ENCODE measurements at places on chromosomes 3 and 15.

DNA sequence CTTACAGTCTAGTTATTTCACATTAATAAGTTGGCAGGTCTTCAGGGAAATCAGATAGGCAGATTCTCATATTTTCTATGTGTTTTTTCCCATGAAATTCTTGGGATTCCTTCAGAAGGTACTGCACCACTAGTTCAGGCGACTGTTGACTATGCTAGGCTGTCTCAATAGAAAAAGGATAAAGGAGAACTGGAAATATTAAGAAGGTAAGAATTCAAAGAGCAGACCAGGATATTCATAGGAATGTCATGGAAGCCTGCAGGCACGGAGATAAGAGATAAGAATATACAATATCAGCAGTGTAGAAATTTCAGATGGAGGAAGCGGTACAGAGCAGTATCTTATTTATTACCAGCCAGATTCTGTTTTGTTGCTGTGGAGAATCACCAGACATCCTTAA, 432.1 kb upstream of the MDFIC2 start:
- DNase-seq = no peak

DNA sequence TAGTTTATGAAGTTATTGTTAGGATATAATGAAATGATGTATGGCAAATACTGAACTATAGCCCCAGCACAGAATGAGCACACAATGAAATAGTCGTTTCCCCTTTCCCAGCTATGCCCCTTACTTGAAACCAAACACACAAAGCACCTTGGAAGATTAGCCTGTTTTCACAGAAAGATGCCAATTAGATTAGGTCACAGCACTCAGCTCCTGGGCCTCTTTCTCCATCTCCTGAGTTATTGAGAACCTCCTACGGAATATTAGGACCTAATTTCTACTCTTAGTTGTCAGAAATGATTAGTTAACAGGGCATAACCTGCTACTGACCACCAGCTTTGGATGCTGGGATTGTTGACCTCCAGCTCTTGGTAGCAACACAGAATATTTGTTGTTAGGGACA, 269.4 kb upstream of the ROPN1 start:
- no peak for DNase-seq

DNA sequence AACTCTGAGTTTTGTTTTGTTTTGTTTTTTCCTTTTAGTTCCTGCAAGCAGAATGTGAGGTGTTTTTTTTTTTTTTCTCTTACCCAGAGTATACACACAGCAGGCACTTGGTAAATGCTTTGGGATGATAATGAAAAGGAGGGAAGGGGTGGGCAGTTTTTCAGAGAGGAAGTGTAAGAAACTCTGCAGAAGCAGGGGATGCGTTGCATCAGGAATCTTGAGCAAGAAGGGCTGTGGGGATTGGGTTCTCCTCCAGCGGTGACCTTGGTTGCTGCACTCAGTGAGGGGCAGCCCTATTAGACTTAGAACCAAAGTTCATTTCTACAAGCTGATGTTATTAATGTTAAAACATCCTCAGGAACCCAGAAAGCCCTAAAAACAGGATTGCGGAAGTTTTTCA, 32.2 kb upstream of the TMEM158 start:
- no peak for DNase-seq

DNA sequence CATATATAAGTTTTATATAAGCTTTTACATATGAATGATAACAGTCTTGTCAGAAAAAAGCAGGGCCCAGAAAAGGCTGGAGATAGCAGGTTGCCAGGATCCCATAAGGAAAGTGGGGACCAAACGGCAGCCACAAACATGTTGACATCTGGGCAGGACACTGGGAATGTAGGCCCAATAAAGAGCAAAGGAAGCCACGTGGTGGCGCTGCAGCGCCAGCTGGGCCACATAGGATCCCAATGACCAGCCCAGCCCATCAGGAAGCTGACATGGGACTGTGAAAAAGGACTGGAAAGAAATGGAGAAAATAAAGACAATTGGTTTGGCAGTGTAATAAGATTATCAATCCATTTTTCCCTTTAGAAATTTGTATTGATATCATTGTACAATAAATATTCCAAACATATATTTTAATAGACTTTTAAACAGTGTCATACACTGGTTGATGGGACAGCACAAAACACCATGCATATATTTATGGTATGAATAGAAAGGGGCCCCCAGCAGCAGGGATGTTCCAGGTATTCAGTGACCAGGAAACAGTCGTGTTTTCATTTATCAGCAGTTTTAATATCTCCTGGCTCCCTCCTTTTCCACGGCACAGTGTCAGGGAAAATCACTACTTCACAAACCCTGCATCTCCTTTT, 89.0 kb upstream of the STRIT1 start:
- DNase-seq = no peak

DNA sequence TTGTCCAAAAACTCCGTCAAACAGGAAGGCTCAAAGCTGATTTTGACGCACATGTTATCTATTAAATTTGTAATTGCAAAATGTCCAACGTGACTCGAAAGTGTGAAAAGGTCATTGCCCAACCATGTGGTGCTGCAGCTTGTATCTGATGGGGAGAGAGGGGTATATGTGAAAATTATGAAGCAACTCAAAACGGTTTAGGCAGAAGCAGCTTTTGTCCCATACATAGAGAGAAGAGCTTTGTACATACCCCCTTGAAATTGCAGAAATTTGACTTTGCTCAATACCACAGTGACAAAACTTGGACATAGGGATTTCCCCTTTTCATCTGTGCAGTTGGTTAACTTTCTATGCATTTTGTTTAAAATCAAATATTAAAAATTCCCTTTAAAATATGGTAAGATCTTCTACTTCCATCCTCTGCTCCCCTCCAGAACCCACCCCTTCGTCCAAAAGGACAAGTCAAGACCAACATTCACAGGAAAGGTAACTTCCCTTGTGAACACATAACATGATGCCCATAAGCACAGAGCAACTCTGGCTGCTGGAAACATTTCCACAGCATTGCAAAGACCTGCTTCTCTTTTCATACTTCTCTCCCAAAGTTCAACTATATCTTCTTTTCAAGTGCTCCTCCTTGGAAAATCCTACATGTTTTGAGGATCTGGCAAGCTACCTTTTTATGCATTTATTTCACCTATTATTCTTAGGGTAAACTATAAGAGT, 253.7 kb upstream of the THBS1 start:
- no peak for DNase-seq

DNA sequence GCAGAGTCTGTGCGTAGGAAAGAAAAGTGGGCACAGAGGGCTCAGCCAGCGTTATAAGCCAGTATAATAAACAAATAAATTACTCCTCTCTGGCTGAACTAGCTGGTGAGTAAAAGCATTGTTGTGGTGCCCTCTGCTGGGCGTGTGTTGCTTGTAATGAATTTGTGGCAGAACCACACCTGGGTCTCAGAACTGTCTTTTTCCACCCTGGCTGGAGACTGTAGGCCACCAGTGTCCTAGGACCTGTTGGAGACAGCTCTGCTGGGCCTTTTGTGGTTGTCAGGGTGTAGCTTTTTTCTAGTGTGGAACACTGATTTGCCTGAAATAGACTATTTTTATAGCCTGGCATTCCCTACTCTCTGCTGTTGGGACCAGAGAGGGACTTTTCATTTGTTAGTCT, 130.5 kb upstream of the EIF1B start:
- DNase-seq = peak; percentile 48

- DNase-seq = no peak
Observed at GRCh38 chr3:142819179-142819578, 69.7 kb downstream of the PCOLCE2 start.

Data from stimulated activated naive CD4-positive, alpha-beta T cell treated with Interleukin-2 at 50 U/mL for 16 hours (primary cell).